ENCODE measurements at places on chromosomes 5 and 9. TPM values are rescaled to one million over a fixed set of nuclear protein-coding genes. Genes with fewer than 3 reads are reported as not detected.

The TAF1L gene
- not detected for total RNA-seq

The MOB3B gene
- 0.25 TPM for total RNA-seq

The IFNA21 gene
- not detected for total RNA-seq

The YIPF5 gene
- total RNA-seq = 43.1 TPM

The KIF27 gene
- total RNA-seq = 2.0 TPM

The LCNL1 gene
- total RNA-seq = not detected

The PFN3 gene
- not detected for total RNA-seq

Measured in SJCRH30 (cell line).